ENCODE measurements at places on chromosomes 3 and 15.

GRCh38 chr3:72238010-72238691 lies 453.2 kb upstream of the PROK2 start:
- DNase-seq: no peak

GRCh38 chr15:70605606-70606410 lies 157.6 kb downstream of the UACA start:
- peak; percentile 94 for DNase-seq

- peak; percentile 51 for DNase-seq
Measured at GRCh38 chr3:58659051-58659675, 7.4 kb downstream of the FAM3D start.

DNA sequence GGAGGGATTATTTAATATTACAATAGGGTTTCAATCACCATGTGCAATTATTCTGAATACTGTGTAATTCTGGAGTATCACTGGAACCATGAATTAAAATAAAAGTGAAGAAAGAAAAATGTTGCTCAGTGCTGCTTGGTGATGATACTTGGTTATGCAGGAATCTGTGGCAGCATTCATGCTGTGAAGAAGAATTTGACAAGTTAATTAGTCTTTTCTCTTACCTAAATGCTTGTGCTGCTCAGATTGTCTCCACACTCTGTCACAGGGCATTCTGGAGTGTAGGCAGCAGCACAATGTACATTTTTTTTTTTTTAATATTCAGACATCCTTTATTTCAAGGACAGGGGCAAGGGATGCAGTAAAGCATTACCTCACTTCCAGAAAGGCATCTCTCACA lies 749.3 kb upstream of the CADM2 start:
- DNase-seq: no peak

- no peak for DNase-seq
Measured at GRCh38 chr3:17030438-17030837, 145.7 kb downstream of the PLCL2 start.

DNA sequence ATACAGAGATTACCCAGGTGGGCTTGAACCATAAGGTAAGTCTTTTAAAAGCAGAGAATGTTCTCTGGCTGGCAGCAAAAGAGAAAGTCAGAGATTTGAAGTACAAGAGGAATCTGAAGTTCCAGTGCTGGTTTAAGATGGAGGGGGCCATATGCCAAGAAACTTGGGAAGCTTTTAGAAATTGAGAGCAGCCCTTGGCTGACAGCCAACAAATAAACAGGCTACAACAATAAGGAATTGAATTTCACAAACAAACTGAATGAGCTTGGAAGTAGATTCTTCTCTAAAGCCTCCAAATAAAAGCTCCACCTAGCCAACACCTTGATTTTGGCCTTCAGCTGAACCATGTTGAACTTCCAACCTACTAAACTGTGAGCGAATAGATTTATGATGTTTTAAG lies 85.7 kb downstream of the TRIM42 start:
- DNase-seq: no peak

DNA sequence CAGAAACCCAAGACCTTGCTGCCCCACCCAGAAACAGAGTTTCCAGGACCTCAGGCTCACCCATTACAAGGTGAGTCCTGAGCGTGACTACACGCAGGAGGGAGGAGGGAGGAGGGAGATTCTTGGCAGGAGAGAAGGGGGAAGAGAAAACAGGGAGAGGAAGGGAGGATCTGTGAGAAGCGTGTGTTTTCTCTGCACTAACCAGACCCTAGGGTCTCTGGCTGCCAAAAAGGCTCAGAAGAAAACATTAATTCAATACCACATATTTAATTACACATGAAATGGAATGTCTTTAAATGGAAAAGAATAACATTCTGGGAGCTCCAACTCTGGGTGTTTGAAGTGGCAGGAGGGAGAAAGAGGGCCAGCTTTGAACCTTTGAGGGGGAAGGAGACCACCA lies 309.0 kb downstream of the NTRK3 start:
- no peak for DNase-seq

- DNase-seq: no peak
Measured at GRCh38 chr15:96561593-96561992, 231.1 kb downstream of the NR2F2 start.

DNA sequence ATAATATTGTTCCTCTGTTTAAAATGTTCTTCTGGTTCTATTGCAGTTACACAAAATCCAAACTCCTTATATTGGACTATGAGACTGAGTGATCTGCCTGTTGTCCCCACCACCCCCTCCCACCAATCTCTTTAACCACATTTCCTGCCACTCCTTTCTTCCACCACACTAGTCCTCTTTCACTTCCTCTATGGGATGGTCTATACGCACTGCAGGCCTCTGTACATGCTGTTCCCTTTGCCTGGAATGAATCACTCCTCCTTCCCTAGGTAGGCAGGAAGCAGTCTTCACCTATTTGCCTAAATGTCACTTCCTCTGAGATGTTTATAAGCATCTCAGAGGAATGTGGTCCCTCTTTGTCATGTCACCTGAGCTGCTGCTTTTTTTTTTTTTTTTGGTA lies 4.0 kb downstream of the MAP2K1 start:
- no peak for DNase-seq

DNA sequence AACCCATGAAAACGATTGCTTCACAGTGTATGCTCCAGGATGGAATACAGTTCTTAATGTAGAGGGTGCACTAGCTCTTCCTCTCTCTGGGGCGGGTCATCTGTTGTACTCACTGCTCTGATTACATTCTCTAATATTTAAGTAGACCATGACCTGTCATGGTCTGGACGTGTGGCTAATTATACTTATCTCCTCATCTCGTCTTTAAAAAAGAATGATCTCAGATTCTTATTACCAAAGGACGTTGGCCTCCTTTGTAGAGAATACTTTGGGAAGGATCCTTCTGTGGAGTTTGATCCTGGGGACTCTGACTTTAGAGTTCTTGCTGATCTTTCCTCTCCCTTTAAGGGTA lies 48.4 kb upstream of the TRAK1 start:
- no peak for DNase-seq

DNA sequence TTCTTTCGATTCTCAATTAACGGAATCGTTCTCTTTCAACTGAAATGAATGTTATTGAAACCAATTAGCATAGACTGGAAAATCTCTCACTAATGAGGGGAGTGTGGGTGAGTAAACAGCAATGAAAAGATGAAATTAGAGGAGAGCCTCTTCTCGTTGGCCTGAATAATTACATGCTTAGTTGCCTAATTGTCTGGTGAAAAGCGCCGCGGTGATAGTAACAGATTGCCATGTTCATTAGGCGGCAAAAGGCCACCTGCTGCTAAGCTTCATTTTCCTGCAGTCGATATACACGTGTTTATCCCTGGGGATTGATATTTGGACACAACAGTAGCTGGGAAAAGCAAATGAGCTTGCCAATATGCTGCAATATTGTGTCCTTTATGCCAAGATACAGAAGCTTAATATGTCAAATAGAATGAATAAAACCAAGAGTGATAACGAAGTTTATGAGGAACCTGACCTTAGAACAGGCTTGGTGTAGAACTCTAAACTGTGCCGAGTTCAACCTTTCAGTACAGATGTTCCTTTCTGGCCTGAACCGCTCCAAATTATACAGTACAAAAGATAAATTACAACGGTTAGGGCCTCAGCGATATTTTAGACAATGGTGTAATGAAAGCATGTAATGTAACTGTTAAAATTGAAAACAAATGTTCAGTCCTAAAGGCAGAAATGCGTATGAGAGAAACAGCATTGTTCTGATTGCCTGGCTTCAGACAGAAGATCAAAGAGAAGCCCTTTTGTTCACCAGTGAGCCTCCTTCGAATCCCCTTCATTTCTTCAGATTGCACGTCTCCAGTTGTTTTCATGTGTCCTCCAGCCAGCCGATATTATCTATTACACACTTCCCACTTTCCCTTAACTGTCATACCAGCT lies 185.2 kb downstream of the SHOX2 start:
- no peak for DNase-seq

GRCh38 chr3:46025139-46025538 lies 2.1 kb downstream of the XCR1 start:
- DNase-seq: no peak

- DNase-seq: no peak
Measured at GRCh38 chr3:114697401-114697800, 403.6 kb downstream of the TIGIT start.

DNA sequence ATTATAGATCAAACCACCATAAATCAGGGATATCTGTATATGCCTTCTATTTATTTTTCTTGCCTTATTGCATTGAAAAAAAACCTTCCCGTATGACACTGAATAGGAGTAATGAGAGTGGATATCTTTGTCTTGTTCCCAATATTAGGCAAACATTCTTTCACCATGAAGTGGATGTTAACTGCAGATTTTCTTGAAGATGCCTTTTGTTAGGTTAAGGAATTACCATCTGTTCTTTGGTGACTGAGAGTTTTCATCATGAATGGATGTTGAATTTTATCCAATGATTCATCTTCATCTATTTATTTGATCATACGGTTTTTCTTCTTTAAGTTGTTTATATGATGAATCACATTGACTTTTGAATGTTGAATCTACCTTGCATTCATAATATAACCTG lies 47.1 kb upstream of the MECOM start:
- DNase-seq: no peak
